ENCODE measurements at places on chromosomes 13 and 19.

- peak; percentile 77 for DNase-seq
Observed at GRCh38 chr19:16051254-16052025, 24.9 kb upstream of the TPM4 start.

DNA sequence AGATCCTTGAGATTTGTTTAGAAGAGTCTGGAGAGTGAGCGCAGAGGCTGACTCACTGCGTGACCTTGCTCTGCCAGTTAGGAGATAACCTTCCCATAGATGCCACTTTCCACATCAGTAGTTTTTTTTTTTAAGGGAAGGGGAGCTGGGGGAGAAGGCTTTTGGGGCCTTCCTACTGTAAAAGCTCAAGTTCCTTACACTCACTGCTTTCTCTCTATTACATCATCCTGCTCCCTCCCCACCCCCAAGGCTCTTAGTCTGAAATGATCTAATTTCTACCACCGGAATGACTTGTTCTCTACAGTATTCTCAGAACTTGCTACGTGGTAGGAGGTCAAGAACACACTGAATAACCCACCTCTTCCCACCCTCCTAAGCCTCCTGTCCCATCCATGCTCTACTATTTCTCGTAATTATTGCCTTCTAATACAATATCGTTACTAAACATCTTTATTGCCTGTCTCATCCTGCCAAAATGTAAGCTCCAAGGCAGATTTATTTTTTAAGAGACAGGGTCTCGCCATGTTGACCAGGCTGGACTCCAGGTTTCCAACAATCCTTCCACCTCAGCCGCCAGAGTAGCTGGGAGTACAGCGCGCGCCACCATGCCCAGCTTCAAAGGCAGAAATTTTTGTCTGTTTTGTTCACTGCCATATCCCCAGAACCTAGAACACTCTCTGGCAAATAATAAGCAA is 1.2 kb downstream of the LONP1 start:
- no peak for DNase-seq

DNA sequence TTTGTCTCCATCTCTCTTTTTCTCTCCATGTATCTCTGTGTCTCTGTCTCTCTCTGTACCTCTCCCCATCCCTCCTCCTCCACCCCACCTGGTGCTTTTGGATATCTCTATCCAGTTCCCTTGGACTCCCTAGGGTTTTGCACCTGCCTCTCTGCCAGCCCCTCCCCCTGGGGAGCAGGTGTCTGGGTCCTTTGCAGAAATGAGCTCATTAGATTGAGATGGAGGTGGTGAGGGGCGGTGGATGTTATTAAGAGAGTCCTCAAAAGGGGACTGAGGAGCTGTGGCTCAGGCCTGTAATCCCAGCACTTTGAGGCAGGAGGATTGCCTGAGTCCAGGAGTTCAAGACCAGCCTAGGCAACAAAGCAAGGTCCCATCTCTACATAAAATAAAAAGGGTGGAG is 2.1 kb downstream of the KCNN4 start:
- DNase-seq: no peak

- no peak for DNase-seq
Observed at GRCh38 chr13:109479534-109479933, 306.8 kb downstream of the IRS2 start.

DNA sequence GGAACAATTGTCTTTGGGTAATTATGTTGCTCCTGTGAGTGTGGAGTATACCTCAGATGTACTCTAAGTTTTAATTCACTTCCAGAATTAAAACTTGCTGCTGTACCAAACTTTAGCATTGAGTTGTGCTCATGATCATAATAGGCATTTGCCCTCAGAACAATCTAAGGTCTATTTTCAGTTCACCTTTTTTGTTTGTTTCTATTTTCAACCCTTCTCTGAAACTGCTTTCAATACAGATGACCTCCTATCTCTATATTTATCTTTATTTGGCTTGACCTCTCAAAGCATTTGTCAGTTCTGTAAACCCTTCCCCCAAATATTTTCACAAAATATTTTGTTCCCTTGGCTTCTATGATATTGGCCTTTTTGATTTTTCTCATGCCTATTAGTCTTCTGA is 873.0 kb downstream of the OLFM4 start:
- DNase-seq: no peak

DNA sequence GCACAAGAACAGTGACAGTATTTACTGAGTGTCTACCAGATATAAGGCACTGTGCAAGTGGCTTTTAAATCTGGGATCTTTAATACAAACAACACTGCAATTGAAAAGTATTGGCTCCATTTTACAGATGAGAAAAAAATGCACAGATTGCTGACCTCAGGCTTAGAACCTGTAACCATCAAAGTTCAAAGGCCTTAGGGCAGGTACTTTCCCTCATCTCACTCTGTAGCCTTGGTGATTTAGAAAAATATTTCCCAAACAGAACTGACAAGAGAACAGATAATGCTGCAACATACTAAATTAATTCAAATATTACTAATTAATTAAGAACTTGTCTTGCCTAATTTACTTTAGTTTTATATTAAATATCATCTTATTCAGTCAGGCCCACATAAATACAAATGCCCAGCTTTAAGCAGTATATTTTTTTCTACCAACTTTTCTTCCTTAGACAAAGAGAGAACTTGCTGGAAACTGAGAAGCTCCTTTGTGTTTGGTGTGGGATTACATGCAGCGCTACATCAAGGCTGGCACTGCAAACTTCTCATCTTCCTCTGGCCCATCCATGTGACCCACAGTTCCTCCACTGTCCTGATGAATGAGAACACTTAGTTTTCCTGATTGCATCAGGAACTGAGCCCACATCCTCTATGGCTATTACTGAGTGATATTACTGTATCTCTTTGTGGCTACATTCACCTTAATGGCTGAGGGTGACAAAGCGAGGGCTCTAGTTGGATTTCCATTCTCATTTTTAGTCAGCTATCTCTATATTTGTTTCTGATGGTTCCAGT is 302.1 kb downstream of the ENOX1 start:
- peak; percentile 2 for DNase-seq

DNA sequence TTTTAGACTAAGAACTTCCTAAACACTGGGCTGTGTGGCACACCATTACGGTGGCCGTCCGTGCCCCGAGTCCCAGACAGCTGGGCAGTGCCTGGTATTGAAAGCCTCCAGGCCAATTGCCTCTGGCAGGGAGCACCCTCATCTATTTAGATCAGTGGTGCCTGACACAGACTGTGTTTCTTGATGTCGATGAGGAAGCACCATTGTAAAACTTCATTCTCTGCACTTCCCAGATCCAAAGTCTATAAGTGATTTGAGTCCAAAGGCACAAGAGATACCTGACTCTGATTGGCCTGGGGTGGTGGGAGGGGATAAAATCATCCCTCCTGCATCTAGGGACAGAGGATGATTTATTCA is 8.5 kb upstream of the STK24 start:
- DNase-seq: no peak

GRCh38 chr13:38662362-38662761 is 24.5 kb upstream of the FREM2 start:
- no peak for DNase-seq

DNA sequence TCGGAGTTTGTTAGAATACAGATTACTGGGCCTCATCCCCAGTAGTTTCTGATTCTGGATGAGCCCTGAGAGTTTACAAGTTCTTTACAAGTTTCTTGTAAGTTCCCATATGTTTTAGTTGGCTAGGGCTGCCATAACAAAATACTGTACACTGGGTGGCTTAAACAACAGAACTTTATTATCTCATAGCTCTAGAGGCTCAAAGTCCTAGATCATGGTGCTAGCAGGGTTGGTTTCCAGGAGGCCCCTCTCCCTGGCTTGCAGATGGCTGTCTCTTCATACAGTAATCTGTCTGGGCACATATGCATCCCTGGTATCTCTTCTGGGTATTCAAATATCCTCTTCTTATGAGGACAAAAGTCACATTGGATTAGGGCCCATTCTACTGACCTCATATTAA is 167.2 kb downstream of the KLF5 start:
- no peak for DNase-seq

DNA sequence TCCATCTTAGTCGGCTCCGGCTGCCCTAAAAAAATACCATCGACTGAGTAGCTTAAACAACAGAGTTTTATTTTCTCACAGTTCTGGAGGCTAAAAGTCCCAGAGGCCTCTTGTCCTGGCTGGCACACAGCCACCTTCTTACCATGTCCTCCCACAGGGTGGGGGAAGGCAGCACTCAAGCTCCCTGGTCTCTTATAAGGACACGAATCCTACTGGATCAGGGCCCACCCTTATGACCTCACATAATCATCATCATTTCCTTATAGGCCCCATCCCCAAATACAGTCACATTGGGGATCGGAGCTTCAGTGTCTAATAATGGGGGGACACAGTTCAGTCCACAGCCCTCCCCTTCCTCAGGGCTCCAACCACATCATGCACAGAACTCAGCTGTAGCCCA is 2.6 kb upstream of the TUBA3C start:
- DNase-seq: no peak

DNA sequence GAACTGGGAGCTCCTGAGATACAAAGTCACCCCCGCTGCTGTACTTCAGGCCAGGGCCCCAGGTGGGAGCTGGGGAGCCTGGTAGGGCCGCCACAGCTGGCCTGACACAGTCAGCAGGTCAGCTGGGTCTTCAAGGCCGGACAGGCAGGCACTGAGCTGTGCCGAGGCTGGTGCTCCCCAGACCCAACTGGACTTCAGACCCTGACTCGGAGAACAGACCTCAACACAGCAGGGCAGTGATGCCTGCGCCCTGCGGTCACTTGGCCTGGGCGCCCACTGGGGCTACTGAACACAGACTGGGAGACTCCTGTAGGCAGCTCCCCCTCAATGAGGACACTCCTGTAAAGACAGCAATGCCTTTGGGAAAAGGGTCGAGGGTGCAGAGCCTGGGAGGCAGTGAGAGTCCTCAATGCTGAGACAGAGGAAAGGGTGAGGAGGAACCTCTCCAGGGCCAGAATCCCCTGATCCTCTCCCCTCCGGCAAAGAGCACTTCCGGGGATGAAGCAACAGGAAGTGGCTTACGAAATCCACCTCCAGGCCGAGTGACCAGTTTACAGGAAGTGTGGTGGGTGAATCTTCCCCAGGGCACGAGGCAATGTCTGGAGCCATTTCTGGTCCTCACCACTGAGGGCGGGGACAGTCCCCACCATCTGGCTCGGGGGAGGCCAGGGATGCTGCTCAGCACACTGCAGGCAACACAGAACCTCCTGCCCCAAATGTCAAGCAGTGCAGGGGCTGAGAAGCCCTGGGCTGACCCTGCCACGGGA is 40.8 kb upstream of the ISYNA1 start:
- peak; percentile 69 for DNase-seq

Data from CD4-positive, alpha-beta T cell treated with Interleukin-10 for 1 hour (primary cell).